ENCODE measurements at places on chromosomes 11 and 22.

DNA sequence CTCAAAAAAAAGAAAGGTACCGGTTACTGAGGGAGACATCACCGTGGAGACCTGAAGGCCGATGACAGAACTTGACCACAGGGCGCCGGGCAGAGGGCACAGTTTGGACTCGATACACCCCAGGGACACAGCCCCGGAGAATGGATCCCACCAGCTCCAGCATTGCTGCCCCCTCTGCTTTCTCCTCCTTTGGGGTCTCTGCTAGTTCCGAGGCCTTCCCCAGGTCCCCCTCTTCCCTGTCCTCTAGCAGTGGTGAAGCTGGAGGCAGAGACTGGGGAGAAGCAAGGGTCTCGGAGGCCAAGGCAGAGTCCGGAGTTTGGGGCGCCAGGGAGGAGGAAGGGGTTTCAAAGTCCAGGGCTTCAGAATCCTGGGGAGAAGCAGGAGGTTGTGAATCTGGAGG, 4.8 kb upstream of the EEF1G start:
- no peak for DNase-seq

- peak; percentile 31 for DNase-seq
Measured at GRCh38 chr11:1532606-1533341, 39.3 kb downstream of the DUSP8 start.

GRCh38 chr22:46463435-46464227, 73.8 kb downstream of the CELSR1 start:
- no peak for DNase-seq

DNA sequence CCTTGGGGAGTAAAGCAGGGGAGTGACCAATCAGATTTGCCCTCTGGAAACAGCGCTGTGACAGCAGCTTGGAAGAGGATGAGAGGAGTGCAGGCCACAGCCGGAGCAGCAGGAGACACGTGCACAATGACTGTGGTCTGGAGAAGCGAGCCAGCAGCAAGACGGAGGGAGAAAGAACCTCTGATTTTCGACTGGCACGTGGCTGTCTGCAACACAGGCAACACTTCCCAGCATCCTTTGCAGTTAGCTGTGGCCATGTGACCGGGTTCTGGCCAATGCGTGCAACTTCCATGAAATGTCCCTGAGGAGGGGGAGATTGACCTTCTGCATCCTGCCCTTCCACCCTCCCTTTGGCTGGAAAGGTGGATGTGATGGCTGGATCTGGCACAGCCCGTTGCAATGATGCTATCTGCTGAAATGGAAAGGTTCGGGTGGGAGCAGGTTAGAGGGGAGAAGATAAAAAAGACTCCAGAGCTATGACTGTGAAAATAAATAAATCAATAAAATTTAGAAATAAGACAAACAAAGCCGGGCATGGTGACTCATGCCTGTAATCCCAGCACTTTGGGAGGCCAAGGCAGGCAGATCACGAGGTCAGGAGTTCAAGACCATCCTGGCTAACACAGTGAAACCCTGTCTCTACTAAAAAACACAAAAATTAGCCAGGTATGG, 15.6 kb downstream of the PLA2G6 start:
- no peak for DNase-seq

- peak; percentile 0 for DNase-seq
Measured at GRCh38 chr11:49208006-49208721, at the start of gene FOLH1. TSS of gene FOLH1 (minus strand) at chr11:49208602. CDS start at chr11:49208409, 193 bp downstream.

DNA sequence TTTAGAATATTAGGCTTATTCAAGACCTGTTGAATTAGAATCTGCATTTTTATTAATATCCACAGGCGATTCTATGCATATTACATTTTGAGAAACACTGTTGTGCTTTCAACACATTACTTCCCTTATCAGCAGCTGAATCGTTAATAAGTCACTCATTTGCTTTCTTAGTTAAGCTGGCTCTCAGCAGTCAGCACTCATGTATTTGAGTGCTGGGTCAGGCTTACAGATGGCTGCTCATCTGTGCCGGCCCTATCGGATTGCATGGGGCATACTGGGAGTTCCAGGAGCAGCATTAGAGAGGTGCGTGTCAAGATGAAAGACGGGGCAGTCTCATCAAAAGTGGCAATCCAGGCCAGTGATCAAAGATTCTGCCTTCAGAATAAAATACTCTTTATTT, 10.8 kb upstream of the OR51L1 start:
- no peak for DNase-seq

GRCh38 chr11:63888170-63889086, 28.5 kb downstream of the RCOR2 start:
- DNase-seq, result peak; percentile 57

DNA sequence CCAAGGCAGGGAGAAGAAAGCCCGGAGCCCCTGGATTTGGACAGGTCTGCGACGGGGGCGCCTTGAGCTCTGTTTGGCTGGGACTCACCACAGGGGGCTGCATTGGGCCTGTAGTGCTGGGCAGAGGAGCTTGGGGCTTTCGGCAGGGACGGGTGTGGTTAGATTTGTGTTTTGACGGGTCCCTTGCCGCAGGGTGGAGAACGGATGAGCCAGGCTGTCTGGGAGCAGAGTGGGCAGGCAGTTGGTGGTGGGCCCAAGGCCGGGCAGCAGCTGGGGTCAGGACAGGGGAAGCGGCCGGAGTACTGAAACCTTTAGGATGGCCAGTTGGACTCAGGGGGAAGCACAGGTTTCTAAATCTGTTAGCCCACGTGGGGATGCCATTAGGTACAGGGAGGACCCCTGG, 13.4 kb downstream of the C11orf24 start:
- no peak for DNase-seq
